ENCODE measurements at places on chromosomes 7 and 10. TPM values are rescaled to one million over a fixed set of nuclear protein-coding genes. Genes with fewer than 3 reads are reported as not detected.

C10orf53 gene
- not detected for total RNA-seq

HGF gene
- 3.7 TPM for total RNA-seq

AGBL3 gene
- 1.9 TPM for total RNA-seq

VPS37D gene
- total RNA-seq, result 0.67 TPM

IPMK gene
- total RNA-seq, result 4.5 TPM

ADARB2 gene
- total RNA-seq, result not detected

ETV1 gene
- total RNA-seq, result 2.8 TPM

All from psoas muscle (tissue), 8 donors.